ENCODE measurements at places on chromosomes 11 and 22.

DNA sequence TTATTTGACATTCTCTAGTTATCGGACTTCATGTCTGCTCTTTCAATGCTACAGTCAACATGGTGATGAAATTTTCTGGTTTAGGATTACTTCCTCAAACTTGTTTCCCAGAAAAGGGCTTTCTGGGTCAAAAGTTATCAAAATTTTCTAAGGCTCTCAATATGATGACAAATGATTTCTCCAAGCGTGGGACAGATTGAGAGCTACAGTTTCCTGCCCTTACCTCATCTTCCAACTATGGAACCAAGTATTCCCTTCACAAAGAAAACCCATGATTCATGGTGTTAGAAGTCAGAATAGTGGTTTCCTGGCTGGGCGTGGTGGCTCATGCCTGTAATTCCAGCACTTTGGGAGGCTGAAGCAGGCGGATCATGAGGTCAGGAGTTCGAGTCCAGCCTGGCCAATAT lies 17.8 kb downstream of the MYO18B start:
- no peak for DNase-seq

DNA sequence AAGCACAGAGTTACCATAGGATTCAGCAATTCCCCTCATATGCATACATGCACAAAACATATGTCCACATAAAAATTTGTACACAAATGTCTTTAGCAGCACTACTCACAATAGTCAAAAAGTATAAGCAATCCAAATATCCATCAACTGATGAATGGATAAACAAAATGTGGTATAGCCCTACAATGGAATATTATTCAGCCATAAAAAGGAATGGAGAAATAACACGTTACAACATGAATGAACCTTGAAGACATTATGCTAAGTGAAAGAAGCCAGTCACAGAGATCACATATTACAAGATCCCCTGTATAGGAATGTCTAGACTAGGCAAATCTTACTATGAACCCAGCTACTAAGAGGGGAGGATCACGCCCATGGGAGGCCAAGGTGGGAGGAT lies 7.2 kb downstream of the PRR14L start:
- DNase-seq: no peak

DNA sequence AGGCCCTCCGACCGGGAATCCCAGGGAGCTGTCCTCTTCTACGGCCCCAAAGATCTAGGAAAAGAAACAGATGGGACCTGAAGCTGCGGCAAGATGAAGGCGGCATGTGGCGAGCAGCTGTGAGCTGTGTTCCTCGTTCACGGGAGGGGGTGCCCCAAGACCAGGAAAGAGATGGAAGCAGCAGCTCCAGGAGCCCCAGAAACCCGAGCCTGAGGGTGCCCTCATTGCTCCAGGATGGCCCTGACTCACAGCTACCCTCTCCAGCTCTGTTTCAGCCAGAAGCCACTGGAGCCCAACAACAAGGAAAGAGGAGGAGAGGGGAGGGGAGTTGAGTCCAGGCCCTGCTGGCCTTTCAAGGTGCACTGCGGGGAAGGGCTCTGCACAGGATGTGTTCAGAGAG lies 23.7 kb upstream of the NAP1L4 start:
- no peak for DNase-seq

GRCh38 chr22:45130891-45131290 lies 32.8 kb upstream of the NUP50 start:
- no peak for DNase-seq
